ENCODE measurements at places on chromosomes 5 and 9.
A peak's percentile ranks its signal among the peaks of the same experiment; 100 is the strongest.

DNA sequence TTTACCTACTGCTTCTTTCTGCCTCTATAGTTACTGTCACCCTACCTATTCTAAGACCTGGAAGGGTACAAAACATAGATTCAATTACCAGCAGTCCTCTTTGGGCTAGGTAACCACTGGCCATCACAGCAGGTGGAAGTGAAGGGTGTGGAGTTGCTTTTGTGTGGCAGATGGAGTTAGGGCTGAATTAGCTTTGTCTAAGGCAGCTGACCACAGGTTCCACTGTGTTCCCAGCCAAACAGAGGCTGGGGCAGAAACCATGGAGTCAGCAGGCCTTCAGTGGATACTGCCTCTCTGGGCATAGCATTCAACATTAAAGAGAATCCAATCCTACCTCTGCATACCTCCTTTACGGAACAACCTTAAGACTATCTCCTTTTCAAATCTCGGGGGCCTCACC is 254.2 kb downstream of the RFX3 start:
- DNase-seq, result no peak

- no peak for DNase-seq
Observed at GRCh38 chr5:73644385-73644963, 18.5 kb downstream of the ARHGEF28 start.

DNA sequence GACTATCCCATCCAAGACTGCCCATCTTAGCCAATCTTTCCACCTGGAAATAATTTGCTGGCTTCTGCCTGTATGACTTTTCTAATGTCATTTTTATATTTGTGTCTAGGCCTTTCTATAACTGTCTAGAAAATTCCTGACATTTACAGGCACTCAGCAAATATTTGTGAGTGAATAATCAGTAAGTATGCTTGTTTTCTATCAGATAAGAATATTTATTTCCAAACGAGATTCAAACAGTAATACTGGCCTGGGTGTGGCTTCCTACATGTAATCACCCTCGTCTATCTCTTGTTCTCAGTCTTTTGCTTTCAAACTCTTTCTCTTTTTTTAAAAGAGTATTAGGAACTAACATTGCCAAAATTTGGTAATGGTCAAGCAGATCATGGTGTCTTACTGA is 466.2 kb downstream of the RAB3C start:
- DNase-seq, result no peak

DNA sequence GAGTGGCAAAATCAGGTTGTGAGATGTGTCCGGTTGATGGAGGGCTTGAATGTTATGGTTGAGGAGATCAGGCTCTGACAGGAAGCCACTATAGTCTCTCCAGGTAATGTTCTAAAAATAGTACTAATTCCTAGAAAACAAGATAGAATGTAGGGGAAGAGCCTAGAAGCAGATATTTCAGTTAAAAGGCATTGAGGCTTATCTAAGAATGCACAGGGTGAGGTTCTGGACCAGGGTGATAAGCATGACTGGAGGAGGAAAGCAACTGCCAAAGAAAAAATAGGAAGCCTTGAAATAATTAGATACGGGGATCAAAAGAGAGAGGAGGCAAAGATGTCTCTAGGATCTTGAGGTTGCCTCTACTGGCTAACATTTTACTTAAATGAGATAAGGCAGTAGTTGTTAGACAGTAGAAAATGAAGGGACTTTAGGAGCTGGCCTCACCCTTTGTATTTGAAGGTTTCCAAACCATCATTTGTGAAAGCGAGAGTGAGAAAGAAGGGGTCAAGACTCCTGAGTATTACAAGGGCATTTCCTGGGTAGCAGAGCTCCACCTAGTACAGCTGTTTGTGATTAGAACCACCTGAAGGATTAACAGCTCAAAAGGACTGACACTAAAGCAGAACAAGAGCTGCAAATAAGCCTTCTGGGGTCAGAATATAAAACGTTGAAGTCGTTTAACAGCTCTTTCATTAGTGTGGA is 15.4 kb upstream of the ARL15 start:
- DNase-seq, result no peak

DNA sequence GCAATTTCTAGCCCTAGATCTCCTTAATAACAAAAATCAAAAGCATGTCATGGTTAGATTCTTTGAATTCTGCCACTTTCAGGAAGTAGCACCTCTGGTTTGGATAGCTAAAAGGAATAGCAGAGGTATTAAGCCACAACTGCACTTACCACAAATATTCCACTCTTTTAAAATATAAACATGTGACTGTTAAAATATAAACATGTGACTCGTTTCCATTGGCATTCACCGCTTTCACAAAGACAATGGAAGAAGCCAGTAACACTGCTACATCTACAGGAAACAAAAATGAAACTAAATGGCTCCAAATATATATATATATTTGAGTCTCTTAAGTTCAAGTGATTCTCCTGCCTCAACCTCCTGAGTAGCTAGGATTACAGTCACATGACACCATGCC is 222.9 kb downstream of the ARL15 start:
- peak; percentile 53 for DNase-seq

- no peak for DNase-seq
Observed at GRCh38 chr5:136732751-136733150, 367.4 kb upstream of the TRPC7 start.

DNA sequence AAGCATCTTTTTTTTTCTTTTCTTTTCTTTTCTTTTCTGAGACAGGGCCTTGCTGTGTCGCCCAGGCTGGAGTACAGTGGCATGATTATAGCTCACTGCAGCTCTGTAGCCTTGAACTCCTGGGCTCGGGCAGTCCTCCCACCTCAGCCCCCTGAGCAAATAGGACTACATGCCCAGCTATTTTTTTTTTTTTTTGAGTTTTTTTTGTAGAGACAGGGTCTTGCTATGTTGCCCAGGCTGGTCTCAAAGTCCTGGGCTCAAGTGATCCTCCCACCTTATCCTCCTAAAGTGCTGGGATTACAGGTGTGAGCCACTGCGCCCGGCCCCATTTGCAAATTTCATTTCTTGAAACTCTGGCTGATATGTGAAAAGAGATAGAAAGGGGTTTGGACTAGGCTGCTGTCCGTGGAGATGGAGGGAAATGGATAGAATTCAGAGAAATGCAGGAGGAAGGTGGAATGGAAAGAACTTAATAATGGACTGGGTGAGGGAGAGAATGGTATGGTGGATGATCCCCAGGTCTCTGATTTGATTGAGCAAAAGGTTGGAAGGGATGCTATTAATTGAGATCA is 32.9 kb downstream of the TNFAIP8 start:
- DNase-seq, result no peak

- no peak for DNase-seq
Observed at GRCh38 chr5:69416180-69416579, 1.3 kb downstream of the MARVELD2 start.

- DNase-seq, result no peak
Observed at GRCh38 chr5:40093550-40093949, 586.2 kb upstream of the PTGER4 start.

- DNase-seq, result no peak
Observed at GRCh38 chr9:105233873-105234272, 10.6 kb upstream of the SLC44A1 start.

- DNase-seq, result no peak
Observed at GRCh38 chr5:111236995-111237394, 12.8 kb downstream of the CAMK4 start.

- no peak for DNase-seq
Observed at GRCh38 chr5:178589180-178590140, 733 bp downstream of the COL23A1 start.

- no peak for DNase-seq
Observed at GRCh38 chr9:129391221-129391661, 213.2 kb upstream of the IER5L start.

DNA sequence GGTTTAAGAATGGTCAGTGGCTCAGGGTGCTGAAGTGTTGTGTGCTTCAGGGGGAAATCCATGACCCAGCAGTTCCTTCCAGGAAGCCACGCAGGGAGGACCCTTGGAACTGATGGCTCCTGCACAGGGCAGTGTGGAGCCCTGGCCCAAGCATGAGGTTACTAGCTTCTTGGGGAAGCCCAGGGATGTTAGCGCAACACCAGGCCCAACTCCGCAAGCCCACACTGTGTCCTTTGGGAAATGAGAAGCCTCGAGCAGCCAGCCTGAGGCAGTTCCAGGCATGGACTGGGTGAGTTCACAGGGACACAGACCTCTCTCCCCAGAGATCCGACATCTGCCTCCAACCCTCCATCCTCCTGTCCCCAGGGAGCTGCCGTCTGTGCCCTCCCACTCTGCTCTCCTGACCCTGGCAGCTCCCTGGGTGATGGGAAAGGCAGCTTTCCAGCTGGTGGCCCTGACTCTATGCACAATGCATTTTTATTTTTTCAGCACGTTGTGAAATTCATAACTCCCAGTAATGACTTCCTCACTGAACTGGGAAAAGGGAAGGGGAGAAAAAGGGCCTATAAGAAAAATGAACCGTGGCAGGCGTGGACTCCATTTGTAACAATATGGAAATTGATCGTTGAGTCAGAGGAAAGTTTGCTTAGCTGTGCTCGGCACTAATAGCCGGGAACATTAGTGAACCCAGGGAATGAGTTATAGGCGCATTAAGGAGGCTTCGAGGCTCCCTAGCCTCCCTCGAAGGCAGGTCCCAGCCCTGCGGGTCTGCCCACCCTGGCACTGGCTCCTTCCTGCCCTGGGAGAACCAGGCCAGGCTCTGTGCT is 34.1 kb downstream of the LMX1B start:
- no peak for DNase-seq
